ENCODE measurements at places on chromosomes 6 and 20.
A peak's percentile ranks its signal among the peaks of the same experiment; 100 is the strongest.

GRCh38 chr6:107563694-107564588 lies 74.0 kb downstream of the SOBP start:
- DNase-seq: no peak

DNA sequence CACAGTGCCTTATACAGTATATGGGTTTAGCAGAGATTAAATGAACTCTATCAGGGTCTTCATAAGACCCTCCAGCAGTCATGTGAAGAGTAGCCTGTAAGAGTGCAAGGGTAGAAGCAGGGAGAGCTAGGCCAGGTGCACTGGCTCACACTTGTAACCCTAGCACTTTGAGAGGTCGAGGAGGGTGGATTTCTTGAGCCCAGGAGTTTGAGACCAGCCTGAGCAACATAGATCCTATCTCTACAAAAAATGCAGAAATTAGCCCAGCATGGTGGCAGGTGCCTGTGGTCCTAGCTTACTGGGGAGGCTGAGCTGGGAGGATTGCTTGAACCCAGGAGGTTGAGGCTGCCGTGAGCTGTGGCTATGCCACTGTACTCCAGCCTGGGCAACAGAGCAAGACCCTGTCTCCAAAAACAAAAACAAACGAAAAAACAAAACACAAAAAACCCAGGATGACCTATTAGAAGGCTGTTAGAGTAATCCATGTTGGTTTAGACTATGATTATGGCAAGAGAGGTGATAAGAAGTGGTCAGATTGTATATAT lies 31.9 kb downstream of the NCOA3 start:
- DNase-seq: no peak

DNA sequence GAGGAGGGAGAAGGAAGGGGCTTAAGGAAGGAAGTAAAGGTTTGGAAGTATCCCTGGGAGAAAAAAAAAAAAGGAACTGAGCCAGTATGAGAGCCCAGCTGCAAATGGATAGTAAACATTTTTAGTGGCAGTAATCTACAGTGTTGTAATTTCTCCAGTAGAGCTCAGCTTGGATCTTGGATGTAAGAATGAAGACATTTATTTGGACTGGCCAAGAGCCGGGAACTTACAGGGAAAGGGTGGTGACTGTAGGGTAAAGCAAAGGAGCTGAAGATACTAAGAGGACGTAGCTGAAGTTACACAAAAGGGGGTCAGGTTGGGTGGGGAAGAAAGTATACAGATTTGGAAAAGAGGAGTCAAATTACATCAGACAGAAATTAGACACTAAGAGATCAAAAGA lies 13.5 kb downstream of the EEF1E1 start:
- no peak for DNase-seq

- DNase-seq: no peak
Observed at GRCh38 chr20:16007164-16007563, 566.1 kb downstream of the KIF16B start.

GRCh38 chr6:36545767-36546307 lies 1.4 kb downstream of the STK38 start:
- no peak for DNase-seq

DNA sequence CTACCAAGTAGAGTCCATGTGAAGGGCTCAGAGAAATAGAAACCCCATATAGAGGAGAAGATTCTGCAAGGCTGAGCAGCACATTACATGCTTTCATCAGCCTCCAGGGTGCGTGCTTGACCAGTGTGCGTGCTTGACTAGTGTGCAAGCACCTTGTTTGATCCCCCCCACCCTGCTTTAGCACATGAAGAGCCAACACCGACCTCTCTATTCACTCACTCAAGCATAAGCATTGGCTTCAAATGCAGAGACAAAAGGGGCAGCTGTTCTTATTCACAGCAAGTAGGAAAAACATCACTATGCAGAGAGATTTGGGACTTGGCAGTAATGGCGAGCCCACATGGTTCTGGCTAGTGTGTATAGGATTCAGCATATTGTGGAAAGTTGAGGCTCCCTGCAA lies 278.7 kb upstream of the RNF217 start:
- DNase-seq: no peak

- DNase-seq: no peak
Observed at GRCh38 chr6:26331218-26332073, 33.6 kb upstream of the BTN3A2 start.

GRCh38 chr20:63735859-63736718 lies at the start of gene LIME1:
TSS of gene LIME1 (plus strand) at chr20:63736664. CDS start at chr20:63737550, 886 bp downstream.
- DNase-seq: no peak

GRCh38 chr6:136307351-136307750 lies 17.7 kb upstream of the BCLAF1 start:
- no peak for DNase-seq

- peak; percentile 44 for DNase-seq
Observed at GRCh38 chr6:151067684-151068596, 171.8 kb upstream of the AKAP12 start.

- DNase-seq: no peak
Observed at GRCh38 chr6:33663028-33663427, 41.9 kb downstream of the ITPR3 start.

- no peak for DNase-seq
Observed at GRCh38 chr6:147627411-147627810, 118.9 kb downstream of the SAMD5 start.

- no peak for DNase-seq
Observed at GRCh38 chr20:59192533-59192896, 28.9 kb downstream of the ZNF831 start.

- DNase-seq: peak; percentile 2
Observed at GRCh38 chr6:24205020-24205492, 79.0 kb downstream of the NRSN1 start.

DNA sequence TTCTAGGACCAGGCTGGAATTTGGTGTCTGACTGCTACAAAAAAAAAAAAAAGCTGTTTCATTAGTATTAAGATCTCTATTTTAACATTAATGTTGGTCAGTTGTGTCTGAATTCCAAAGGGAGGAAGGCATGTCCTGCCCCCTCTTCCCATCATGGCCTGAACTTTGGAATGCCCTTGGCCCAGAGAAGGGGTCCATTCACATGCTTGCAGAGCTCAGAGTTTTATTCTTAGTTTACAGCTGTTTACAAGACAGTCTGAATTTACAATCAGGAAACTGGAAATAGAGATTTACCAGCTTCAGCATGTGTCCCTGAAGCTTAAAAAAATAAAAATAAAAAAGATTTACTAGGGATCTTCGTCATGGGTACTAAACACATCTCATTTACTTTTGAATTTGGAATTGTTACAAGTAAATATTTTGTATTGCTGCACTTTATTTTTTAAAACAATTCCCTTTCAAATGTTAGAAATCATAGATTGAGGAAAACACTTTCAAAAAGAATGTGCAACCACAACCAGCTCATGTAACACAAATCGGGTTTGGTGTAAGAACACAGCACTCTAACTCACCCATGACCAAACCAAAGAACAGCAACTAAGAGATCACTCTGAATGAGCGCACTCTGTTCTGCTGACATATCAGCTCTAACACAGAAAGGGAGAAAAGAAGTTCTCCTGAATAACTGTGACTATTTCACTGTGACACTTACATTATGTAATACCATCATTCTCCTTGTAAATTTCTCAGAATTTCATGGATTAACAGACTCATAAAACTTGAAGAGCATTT lies 6.6 kb upstream of the SERPINB6 start:
- no peak for DNase-seq
